A172 (cell line): ENCODE measurements at places on chromosomes 4 and X. TPM values are rescaled to one million over a fixed set of nuclear protein-coding genes. Genes with fewer than 3 reads are reported as not detected.

DNA sequence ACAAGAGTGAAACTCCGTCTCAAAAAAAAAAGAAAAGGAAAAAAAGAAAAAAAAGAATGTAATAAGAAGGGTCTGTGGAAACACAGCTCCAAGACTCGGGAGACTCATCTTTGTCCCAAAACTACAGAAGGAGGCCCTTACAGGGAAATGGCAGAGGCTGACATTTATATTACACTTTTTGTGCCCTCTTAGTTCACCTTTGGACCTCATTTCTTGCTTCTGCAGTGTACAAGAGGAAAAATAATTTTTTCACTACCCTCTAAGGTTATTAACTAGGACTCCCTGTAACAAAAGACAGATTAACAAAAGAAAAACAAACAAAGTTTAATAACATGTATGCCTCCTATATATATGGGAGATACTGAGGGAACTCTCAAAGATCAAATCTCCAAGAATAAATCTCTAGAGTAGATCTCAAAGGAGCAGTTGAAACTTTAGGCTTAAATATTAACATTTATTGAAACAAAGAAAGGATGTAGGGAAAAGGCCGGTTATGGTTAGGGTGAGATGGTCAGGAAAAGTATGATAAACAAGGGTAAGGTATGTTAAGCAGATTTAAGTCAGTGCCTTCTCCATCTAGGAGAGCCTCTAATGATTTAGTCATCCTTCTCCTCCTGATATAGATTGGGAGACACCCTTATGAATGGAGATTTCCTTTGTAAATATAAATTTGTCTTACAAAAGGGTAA, 121.3 kb upstream of the JADE1 start:
- no peak for DNase-seq

- DNase-seq: no peak
Measured at GRCh38 chr4:3021627-3022026, 52.7 kb downstream of the HTT-AS start.

- DNase-seq: no peak
Measured at GRCh38 chrX:131944936-131945902, 77.9 kb upstream of the STK26 start.

- DNase-seq: peak; percentile 55
Measured at GRCh38 chr4:180618396-180618795, 1624.8 kb upstream of the TENM3 start.

DNA sequence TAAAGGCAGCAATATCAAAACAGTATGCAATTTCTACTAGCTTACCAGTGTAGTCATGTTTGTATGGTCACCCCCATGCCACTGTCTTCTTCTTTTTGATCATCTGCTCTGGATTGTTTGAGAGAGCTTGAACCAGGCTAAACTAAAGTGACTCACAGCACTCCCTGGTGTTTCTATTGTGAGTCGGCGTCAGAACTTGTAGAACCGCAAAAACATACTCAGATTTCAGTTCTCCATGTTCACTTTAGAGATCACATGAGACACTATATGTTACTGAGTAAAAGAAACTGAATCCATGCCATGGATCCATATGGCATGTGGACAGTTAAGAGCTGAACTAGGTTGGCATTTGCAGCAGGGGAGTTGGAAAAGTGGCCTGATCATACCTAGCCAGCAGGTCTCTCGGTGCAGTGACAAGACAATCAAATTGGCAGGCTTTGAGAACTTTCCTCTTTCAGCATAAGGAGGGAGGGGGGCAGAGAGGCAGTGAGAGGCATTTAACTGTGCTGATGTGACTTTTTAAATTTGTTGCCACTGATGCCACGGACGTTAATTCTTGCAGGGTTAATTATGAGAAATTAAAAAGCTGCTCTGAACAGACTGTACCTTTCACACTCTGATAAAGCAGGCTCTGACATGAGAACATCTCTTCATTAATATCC, 88.4 kb downstream of the AFF2 start:
- no peak for DNase-seq

The CXCL3 gene
- total RNA-seq: not detected in 2 replicates

The CDKL2 gene
- total RNA-seq: not detected in 2 replicates
